Immature natural killer cell (primary cell): ENCODE measurements at places on chromosomes 2 and 18.
A peak's percentile ranks its signal among the peaks of the same experiment; 100 is the strongest.

DNA sequence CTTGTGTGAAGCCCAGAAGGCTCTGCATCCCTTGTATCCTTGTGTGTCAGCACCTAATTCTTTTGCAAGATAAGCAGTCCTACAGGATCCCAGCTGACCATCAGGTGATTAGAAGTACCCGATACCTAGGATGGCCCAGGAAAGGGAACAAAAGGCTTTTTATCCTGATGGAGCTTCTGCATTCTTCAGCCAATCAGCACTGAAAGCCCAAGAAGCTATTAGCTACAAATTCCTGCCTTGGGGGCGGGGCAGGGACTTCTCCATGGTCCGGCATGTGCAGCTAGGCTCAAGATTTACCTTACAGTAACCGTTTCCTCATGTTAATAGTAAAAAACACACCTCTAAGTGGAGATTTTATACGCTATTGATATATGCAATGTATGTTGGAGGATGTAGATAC, 264.6 kb upstream of the THUMPD2 start:
- DNase-seq = no peak

DNA sequence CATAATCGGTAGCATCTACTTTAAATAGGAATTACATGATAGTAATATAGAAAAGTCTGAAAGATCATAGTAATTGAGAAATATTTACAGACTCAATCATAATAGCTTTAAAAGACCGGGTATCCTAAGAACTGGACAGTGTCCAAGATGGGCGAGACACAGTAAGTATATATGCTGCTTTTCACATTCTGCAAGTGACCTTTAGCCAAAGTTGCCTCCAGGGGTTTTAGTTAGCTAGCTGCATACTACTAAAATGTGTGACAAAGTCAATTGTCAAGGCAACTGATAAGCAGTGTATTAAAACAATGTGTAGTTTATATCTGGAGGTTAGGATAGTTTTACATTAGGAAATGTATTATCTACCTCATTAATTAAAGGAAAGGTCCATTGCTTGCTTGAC, 24.6 kb downstream of the CD302 start:
- no peak for DNase-seq

GRCh38 chr2:85698880-85699254, 4.7 kb downstream of the GNLY start:
- peak; percentile 54 for DNase-seq

GRCh38 chr2:9474361-9475057, at the start of gene IAH1:
Gene IAH1, plus strand, starts transcription at chr2:9474551. Its CDS starts 16 bp downstream, at chr2:9474567.
- peak; percentile 75 for DNase-seq

DNA sequence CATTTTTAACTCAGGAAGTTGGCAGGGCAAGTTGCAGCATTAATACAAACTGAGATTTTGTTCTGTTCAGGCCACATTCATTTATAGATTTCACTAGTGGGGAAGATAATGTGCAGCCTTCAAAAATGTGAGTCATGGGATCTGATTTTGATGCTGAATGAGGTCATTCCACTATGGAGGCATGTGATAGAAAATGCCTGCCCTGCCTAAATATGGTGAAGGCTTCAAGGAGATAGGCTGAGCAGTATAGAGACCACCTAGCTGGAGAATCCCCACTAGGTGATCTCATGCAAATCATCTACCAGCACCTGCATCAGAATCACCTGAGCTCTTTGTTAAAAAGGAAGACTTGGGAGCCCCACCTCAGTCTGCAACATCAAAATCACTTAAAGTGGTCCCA, 43.7 kb downstream of the PAX3 start:
- no peak for DNase-seq

GRCh38 chr2:66156171-66156570, 278.8 kb upstream of the MEIS1 start:
- no peak for DNase-seq

- DNase-seq = peak; percentile 7
Measured at GRCh38 chr2:65554765-65555591, 122.6 kb upstream of the SPRED2 start.

DNA sequence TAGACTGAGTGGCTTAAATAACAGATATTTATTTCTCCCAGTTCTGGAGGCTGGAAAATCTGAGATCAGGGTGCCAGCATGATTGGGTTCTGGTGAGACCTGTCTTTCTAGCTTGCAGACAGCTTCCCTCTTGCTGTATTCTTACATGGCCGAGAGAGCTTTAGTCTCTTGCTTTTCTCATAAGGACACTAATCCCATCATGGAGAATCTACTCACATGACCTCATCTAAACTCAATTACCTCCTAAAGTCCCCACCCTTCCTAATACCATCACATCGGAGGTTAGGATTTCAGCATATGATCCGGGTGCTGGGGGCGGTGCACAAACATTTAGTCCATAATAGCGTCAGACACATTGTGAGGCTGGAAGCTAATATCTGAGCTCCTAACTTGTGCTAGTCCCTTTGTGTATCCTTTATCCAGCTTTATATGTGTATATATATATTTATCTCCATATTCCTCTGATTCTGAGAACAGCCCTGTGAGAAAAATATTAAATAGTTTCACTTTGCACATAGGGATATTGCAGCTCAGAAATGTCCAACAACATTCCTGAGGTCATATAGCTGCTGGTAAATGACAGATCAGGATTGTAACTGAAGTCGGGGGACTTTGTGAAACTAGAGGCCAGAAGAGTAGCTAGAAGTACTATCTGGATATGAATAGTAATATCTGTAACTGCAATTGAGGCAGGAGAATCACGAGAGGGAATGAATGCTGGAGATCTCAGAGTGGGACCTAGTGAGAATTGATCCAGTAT, 28.9 kb downstream of the MARCHF4 start:
- DNase-seq = no peak

DNA sequence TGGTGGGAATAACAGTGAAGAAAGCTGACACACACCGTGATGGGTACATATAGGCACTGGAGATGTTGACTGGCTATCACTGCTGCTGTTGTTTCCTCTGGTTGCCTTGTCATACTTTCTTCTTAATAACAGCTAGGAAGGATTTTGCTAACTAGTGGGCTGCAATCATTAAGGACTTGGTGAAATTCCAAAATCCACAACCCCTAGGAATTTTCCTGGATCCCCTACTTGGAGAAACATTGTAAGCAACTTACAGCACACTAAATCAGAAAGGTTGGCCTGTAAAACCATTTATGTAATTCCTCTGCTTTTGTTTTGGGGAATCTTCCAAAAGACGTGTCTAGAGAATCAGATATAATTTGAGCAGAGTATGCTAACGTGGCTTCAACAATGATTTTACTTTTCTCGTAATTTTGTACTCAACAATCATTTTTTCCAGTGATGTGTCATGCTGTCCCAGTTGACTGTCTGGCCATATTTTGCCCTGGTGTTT, 8.0 kb upstream of the COL3A1 start:
- DNase-seq = no peak

GRCh38 chr2:65495251-65495877, 63.0 kb upstream of the SPRED2 start:
- DNase-seq = no peak

GRCh38 chr2:25595393-25595792, 78.0 kb downstream of the DTNB start:
- DNase-seq = no peak

DNA sequence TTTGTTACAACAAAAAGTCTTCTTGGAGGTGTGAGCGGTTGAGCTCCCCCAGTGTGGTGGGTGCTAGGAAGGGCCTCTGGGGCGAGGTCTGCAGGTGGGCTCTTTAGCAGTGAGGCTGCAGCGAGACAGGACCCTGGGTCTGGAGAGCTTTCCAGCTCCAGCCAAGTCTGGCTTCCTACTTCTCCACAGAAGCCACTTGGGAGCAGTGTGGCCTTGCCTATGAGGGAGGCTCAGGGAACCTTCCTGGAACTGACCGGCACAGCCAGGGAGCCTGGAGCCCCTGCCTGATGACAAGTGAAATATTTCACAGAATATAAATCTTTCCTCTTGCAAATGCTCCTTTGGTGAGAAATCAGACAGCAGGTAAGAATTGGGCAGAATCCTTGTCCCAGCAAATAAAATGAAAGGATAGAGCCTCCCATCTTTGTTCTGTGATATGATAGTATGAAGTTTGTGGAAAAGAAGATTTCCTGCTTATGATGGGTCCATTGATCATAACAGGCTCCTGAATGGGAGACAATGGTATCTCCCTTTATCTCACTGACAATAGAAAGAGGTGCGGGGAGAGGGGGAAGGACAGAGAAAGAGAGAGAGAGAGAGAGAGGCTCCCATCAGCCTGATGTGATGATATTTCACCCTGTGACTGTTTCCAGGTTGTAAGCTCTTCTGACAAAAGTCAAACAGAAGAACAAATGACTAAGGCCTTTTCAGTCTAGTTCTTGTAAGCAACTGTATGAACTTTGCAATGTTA, 289.8 kb upstream of the SPRED2 start:
- DNase-seq = no peak

DNA sequence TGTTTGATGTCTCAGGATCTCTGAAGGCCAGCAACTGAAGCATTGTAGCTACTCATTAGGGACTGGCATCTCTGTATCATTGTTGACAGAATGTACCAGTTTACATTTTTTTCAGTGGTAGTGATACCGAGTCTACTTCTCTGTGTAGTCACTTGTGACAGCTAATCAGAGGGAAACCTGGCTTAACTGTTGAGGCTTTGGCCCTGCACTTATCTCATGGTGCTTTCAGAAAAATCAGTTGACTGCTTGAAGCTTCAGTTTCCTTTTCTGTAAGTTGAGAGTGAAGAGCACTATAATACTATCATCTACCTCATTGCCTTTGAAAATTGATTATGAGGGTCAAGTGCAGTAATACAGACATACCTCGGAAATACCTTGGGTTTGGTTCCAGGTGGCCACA, 90.0 kb downstream of the COMMD1 start:
- DNase-seq = no peak

DNA sequence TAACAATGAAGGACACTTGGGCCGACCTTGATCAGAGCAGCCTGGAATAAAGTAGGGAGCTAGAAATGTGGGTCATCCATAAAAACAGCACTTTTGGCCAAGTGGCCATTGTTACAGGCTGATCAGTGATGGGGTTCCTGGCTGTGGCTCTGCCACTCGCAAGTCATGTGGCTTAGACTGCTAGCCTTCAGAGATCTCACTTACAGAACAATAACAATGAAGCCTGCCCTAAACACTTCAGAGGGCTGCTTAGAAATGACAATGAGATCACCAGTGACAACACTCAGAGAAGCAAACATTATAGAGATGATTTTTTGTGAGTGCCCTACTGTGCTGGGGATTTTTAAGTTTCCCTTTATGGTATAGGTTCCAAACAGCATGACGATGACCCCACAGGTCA, 107.9 kb upstream of the LMAN1 start:
- DNase-seq = no peak

- DNase-seq = no peak
Measured at GRCh38 chr2:7567646-7568045, 650.4 kb downstream of the RNF144A start.

DNA sequence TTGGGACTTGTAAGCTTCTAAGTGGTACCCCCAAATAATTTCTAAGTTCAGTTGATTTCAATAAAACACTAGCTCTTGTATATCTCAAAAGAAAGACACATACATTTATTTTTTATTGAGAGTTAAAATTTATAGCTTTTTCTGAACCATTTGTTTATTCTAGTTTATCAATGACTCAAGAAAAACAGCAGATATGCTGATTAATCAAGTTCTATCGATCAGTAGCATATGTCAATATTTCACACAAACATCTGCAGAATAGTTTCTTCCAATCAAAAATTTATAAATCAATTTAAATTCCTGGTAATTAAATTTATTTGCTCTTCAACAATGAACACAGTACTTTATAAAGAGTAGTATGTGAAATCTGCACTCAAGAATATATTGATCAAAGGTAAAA, 5.3 kb downstream of the FIGN start:
- no peak for DNase-seq

DNA sequence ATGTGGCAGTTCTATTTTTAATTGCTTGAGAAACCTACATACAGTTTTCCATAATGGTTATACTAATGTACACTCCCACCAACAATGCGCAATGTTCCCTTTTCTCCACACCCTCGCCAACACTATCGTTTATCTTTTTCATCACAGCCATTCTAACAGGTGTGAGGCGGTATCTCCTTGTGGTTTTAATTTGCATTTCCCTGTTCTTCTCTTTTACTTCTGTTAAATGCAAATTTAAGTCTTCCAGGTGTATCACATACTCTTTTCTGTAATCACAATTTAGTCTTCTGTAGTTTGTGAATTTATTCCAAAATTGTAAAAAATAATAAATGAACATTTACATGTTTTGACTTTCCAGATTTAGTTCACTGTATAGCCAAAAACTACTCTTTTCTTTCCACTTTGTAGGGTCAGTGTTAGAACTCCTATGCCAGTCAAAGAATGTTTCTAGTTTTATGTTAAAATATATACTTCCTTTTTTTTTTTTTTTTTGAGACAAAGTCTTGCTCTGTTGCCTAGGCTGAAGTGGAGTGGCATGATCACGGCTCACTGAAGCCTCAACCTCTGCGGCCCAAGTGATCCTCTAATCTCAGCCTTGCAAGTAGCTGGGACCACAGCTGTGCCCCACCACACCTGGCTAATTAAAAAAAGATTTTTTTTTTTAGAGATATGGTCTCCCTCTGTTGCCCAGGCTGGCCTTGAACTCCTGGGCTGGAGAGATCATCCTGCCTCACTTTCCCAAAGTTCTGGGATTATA, 15.4 kb upstream of the ACYP2 start:
- DNase-seq = no peak

- DNase-seq = peak; percentile 32
Measured at GRCh38 chr2:9627310-9627709, 3.5 kb downstream of the YWHAQ start.

DNA sequence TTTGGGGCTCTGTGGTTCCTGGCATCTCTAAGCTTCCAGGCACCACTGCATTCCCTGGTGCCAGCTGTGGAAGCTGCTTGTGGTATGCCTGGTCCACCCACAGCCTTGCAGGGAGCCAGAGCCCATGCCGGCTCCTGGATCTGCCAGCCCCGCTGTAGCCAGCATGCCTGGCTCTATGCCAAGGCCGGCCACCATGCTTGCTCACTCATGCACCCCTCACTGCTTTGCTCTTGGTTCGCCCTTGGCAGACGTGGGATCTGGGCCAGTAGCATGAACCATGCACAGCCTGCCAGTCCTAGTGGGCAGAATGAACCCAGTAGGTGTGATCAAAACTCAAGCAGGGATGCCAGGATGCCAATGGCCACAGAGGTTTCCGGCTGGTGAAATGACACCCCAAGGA, 634.2 kb upstream of the TMEFF2 start:
- DNase-seq = no peak

DNA sequence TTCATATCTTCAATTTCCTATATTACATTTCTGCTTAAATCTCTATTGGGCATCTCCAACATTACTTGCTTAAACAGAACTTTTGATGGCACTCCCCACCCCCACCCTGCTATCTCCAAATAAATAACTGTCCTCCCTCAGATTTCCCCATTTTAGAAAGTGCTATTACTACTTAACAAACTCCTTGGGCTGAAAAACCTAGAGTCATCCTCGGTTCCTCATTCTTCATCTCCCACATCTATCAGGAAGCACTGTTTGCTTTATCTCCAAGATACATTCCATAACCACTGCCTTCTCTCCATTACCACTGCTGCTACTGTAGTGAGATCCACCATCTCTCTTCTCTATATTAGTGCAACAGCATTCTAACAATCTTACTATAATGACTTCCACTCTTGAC, 150.4 kb upstream of the CYRIA start:
- no peak for DNase-seq
